ENCODE measurements at places on chromosomes 16 and 17.

DNA sequence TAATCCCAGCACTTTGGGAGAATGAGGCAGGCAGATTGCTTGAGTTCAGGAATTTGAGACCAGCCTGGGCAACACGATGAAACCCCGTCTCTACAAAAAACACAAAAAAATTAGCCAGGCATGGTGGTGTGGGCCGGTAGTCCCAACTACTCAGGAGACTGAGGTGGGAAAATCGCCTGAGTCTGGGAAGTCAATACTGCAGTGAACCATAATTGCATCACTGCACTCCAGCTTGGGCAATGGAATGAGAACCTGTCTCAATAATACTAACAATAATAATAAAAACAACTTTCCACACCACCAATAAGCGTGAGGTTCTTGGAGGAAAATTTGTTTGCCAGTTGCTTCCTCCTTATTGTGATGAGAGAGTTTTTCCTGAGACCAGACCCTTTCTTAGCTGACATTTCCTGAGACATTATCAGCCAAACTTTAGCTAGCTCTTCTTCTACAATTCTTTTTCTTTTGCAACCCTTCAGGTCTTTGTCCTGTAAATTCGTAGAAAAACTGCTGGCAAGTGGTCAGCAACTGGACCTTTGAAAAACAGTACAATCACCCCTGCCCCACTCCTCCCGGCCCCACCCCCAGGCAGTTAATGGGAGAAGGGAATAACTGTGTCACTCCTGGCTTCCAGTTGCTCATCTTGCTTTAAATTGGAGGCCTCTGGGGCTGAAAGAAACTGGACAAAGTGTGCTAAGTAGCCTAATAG, 3.5 kb upstream of the EZH1 start:
- peak; percentile 34 for DNase-seq

- no peak for DNase-seq
Measured at GRCh38 chr17:55216888-55217287, 47.9 kb upstream of the HLF start.

DNA sequence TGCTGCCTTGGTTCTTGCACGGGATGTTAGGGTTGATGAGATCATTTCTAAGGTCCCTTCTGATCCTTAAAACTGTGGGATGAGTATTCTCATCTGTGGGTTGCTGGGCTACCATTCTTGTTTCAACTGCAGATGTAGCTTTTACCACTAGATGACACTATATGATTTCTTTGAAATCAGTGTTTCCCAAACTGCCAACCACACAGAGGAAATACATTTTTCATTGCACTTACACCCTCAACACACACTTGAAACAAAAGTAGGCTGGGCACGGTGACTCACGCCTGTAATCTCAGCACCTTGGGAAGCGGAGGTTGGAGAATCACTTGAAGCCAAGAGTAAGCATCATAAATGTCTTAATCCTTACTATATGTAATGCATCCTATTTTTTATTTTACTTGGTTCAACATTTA, 15.3 kb downstream of the LCMT1 start:
- no peak for DNase-seq

DNA sequence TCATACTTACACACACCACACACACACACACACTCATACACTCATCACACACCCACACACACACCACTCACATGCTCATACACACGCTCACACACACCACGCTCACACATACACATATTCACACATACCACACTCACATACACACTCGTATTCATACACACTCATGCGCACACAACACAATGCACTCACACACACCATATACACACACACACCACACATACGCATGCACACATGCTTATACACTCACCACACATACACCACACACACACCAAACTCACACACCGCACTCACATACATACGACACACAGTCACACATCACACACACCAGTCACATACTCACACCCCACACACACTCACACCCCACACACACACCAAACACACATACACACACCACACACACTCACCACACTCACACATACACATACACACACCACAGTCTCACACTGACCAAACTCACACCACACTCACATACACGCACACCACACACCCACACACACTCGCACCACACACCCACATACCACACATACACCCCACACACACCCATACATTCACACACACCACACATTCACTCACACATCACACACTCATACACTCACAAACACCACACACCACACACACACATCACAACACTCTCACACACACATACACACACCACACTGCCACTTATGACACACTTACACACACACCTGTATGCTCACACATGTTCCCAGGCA, 88.9 kb downstream of the IRX5 start:
- DNase-seq = no peak

GRCh38 chr16:14232106-14232864, 161.2 kb downstream of the MRTFB start:
- DNase-seq = no peak

GRCh38 chr16:72932050-72932449, 115.9 kb downstream of the ZFHX3 start:
- no peak for DNase-seq

GRCh38 chr17:37182786-37183465, 192.9 kb upstream of the C17orf78 start:
- no peak for DNase-seq

DNA sequence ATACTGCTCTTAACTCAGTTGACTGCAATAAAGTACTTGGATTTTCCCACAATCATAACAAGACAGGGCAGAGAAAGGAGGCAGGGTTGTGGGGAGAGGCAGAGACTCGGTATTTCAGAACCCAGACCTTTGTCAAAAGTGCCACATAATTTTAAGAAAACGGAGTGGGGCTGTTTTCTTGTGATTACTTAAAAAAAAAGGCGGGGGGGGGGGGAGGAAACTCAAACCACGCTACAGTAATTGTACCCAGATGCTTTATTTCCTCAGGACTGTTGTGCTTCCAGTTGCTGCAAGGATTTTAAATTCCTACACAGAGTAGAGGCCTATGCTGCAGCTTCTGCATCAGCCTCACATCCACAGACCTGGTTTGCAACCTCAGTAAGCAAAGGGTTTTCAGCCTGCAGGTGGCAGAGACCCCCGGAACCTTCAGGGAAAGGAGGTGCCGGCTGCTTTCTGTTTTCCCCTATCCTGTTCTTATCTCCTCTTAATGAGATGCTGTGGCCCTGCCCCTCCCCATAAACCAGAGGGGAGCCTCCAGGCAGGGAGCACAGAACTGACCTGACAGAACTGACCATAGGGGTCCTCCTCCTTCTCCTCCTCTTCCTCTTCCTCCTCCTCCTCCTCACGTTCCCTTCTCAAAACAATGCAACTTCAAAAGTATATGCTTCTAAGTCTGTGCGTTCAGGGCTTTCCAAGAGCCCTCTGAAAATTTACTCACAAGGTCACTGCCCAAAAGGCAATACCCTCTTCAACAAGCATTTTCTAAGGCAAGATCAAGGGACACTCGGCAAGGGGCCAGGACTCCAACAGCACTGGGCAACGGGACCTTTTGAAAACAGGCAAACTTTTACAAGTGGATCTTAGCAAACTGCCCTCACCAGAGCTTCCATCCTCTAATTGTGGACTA, 7.5 kb downstream of the AXIN2 start:
- DNase-seq = no peak

GRCh38 chr16:78684655-78685375, 585.4 kb downstream of the WWOX start:
- peak; percentile 62 for DNase-seq

DNA sequence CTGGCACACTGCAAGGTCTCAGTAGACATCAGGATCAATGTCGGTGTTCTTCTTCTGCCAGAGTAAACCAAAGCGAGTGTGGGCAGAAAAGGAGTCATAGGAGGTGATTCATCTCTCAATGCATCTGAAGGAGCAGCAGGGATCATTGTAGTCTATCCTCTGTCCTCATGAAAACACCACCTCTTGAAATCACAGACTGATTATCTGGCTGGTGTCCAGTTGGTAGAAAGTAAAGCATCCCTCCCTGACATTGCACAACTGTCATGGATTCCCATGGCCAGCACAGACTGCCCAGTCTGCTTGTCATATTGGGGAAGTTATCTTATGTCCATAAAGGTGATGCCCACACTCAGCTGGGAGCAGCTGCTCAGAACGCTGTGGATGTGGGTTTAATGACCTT, 74.1 kb downstream of the ABCC12 start:
- DNase-seq = no peak

GRCh38 chr17:8226536-8227237, 16.3 kb upstream of the AURKB start:
- DNase-seq = peak; percentile 92

- DNase-seq = no peak
Measured at GRCh38 chr17:66411520-66411919, 109.1 kb downstream of the PRKCA start.

GRCh38 chr17:12107905-12108304, 87.2 kb downstream of the MAP2K4 start:
- DNase-seq = no peak

DNA sequence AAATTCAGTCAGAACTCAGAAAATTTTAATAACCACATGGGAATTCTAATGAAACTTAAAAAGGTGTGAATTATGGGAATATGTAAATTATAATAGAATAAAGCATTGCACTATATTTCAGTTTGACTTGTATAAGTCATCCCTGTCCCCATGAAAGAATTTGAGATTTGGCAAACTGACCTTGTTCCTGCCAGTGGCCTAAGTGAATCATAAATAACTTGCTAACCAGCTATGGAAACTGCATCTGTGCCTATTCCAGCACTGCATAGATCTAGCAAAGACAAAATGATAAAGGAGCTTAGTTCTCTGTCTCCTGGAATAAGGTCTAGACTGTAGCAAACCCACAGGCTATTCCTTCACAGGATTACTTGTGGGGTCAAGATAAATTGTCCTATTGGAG, 106.8 kb upstream of the NOG start:
- DNase-seq = no peak

GRCh38 chr16:28092721-28093384, 29.3 kb upstream of the GSG1L start:
- no peak for DNase-seq

DNA sequence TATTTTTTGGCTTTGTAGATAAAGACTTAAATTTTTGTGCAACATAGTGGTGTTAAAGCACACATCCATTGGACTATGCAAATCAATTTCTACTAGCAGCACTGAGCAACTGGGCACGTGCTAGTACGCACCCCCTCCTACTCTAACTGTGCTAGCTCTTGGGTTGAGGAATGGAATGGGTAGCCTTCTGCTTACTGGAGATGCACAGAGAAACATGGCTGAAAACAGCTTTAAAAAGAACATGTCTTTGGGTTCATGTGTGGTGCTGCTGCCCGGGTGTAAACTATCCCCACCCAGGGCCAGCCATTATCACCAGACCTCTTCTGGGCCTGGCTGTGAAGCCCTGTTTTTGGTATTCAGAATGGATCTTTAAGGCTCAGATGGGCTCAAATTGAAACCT, 7.3 kb downstream of the ESRP2 start:
- DNase-seq = no peak

GRCh38 chr16:24966031-24966430, 49.1 kb downstream of the ARHGAP17 start:
- DNase-seq = no peak

GRCh38 chr16:2008009-2008526, 1.6 kb downstream of the ZNF598 start:
- DNase-seq = no peak

GRCh38 chr17:78684026-78684425, 98.0 kb downstream of the CYTH1 start:
- no peak for DNase-seq

- no peak for DNase-seq
Measured at GRCh38 chr16:31386157-31386984, 6.8 kb upstream of the ITGAD start.

GRCh38 chr17:38874505-38875400, 4.9 kb downstream of the LASP1 start:
- DNase-seq = no peak

DNA sequence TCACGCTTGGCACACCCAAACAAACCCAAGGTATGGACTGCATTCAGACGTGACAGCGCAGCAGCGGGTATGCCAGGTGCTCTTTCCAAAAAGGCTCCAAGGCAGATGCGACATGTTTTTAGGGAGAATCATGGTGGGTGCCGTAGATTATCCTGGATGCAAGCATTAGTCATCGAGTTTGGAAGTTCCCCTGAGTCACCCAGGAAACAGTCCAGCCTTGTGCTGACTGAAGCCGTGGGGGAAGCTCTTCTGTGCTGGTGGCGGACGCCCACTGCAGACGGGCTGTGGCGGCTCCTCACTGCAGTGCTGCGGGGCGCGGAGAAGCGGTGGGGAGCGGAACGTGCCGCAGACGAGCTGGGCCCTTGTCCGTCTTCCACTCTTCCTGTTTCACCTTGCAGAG, 13.9 kb downstream of the JPT2 start:
- no peak for DNase-seq

- DNase-seq = no peak
Measured at GRCh38 chr17:68310152-68310551, 18.9 kb downstream of the ARSG start.

GRCh38 chr17:66422186-66422585, 119.8 kb downstream of the PRKCA start:
- no peak for DNase-seq

- no peak for DNase-seq
Measured at GRCh38 chr17:19544366-19544765, 10.7 kb downstream of the SLC47A1 start.

DNA sequence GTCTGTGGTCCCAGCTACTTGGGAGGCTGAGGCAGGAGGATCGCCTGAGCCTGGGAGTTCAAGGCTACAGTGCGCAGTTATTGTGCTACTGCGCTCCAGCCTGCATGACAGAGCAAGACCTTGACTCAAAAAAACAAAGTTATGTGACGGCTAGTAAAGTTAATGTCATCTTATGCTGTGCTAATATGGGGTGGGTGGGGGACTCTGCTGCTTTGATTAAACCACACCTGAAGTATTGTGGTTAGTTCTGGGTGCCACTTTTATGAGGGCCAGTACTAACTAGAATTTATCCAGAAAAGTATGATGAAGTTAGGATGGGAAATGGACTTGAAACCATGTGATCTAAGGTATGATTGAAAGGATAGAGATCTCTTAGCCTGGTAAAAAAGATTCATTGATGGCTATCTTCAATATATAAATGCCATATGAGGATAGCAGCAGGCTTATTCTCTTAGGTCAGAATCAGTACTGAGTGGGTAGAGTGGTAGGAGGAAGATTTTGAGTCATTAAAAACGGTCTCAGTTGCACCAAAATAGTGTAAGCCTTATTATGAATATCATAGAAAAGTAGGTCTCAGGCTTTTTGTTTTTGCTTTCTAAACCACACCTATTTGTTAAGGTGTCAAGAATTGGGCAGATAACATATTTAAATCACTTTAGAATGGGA, 5.6 kb downstream of the WSB1 start:
- DNase-seq = no peak

GRCh38 chr16:88023786-88024185, 72.6 kb downstream of the BANP start:
- no peak for DNase-seq

DNA sequence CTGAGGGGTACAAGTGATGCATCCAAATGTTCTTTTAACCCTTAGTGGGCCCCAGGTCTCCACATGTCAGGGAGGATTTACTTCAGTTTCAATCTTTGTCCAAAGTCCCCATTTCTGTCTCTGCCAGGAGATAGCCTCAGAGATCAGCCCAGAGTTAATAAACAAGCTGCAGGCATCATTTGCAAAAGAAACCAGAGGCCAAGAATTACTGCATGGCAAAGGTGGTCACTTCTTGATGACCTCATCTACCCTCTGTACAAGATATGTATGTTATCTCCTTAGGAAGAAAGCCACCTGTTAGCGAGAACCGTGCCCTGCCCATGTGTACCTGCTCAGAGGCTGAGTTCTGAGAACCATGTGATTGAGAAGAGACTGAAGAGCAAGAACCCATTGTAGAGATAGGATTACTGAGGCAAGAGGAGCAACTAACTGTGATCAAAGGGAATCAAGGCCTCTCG, 40.3 kb downstream of the SALL1 start:
- no peak for DNase-seq
